Stimulated activated CD8-positive, alpha-beta memory T cell treated with anti-CD3 and anti-CD28 coated beads, Interleukin-4, amount 100 ng/mL, for 48 hours (primary cell): ENCODE measurements at places on chromosomes 7 and 10.

DNA sequence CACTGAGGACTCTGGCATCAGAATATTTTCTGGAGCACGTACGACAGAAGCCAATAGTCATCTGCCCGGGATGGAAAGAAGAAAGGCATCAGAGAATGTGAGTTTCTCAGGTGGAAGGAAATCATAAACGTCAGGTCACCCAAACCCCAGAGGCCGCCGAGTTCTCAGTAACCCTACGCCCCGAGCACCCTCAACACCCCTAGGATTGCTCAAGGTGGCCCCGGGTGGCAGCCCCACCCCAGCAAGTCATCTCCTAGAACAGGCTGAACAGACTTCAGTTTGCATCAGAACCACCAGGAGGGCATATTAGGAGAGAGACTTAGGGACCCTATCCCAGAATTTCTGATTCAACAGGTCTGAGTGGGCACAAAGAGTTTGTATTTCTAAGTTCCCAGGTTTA lies 117.6 kb downstream of the TNS3 start:
- no peak for DNase-seq

DNA sequence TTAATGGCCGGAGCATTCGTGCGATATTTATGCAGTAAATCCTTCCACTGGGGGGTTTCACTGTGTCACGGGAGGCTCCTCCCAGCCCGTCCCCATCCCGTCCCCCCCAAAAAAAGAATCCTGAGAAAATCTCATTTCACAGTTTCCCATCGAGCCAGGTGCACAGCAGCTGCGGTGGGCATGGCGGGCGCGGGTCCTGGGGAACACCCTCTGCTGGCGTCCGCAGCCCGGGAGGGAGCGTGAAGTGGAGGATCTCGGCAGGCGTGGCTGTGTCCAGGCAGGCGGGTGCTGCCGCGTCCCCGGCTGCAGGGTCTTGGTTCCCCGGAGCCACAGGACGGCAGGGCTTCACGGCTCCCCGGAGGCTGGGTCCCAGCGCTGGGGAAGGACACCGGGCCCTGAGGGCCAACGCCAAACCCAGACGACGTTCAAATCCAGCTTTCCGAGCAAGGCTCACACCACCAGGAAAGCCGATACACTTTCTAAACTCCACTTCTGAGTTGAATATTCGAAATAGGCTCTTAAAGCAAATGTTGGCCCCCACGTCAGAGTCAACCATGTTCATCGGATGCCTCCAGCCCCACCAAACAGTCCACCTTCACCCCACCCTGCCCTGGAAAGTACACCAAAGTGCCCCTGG lies 55.7 kb downstream of the PDGFA start:
- DNase-seq, result no peak

GRCh38 chr10:71547312-71547711 lies 150.6 kb downstream of the CDH23 start:
- no peak for DNase-seq

DNA sequence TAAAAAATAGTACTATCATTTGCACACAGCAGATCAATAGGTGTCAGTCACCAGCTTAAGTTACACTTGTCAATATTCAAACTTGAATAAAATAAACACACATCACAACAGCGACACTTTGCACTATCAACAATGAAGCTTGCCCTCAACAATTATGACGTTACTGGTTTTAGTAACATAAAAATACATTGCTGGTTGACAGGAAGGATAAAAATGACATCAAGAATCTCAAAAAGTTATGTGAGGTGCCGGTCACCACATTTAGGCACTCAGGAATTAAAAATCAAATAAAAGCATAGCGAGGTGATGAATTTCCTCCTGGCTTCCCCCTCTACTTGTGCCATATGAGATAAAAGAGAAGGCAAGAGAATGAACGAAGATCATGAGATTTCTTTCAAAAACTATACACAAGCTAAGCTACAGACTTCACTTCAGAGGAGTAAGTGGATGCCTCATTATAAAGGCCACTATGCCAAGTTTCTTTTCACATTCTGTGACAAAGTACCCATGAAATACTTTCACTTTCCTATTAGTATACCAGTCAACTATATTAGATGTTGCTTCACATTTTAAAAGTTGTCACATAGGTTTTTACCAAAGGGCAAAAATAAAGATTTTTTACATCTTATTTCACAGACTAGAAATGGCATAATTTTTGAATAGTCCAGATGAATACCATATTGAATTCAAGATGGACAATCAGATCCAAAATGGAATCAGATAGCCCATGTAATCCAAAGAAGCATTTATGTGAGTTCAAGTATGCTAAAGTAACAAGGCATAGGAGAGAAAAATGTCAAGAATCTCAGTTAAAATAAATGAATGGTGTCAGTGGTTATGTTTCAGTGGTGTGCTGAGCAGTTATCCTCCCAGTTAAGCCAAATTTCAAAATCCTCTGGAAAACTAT lies 3.6 kb downstream of the CCDC71L start:
- no peak for DNase-seq

DNA sequence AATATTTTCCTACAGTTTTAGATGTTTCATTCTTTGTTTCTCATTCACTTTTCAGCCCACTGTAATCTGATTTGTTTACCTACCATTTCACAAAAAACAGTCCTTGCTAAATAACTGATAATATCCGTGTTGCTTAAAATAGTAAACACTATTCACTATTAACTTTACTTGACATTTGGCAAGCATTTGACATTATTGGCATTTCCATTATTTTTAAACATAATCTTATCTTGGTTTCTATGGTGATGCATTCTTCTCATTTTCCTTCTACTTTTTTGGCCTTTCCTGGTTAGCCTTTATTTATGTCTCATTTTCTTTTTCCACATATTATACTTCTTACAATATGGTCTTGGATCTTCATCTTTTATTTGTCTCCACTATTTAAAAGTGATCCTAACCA lies 715.3 kb downstream of the DNAJB9 start:
- no peak for DNase-seq

GRCh38 chr7:67105377-67105776 lies 108.7 kb downstream of the TYW1 start:
- no peak for DNase-seq
